ENCODE measurements at places on chromosomes 7 and 10.

DNA sequence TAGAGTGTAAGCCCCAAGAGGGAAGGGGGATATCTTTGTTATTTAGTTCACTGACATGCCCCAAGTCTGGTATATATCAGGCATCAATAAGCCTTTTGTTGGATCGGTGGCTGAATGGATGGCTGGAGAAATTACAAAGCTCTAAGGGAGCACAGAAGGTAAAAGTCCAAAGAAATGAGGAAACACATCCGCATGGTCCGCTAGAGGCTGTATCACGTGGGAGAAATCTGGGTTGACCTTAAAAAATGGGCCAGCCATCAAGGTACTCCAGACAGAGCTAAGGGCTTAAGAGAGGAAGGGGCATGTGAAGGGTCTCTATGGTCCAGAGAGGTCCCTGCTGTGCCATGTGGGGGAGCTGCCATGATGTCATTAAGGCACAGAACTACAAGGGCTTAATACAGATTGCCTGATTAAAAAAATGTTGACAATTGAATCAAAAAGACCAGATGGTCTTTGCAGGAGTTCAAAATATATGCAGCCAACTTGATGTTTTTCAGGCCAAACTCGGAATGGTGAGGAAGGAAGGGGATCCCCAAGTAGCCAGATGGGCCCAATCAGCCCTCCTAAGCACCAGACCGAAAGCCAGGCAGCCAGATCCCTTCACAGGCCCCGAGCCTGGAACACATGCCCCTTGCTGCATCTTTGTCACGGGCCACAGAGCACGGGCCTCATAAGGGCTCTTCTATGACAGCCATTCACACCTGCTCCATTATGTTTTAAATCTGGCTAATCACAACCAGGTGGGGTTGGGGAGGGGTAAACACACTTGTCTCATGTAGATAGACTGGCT lies 31.9 kb downstream of the SCRN1 start:
- no peak for DNase-seq

DNA sequence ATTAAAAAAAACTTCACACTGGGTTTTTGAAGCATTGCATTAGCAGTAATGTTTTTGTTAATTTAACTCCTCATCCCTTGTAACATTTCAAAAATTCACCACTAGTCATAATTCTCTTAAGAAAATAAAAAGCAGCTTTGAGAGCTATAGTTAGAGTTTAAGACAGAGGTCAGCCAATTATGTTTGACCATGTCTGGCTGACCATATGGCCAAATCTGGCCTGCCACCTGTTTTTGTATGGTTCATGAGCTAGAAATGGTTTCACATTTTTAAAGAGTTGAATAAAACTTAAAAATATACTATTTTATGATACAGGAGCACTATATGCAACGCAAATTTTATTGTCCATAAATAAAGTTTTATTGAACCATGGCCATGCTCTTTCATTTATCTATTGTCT lies 73.0 kb upstream of the LRRTM3 start:
- DNase-seq = no peak

DNA sequence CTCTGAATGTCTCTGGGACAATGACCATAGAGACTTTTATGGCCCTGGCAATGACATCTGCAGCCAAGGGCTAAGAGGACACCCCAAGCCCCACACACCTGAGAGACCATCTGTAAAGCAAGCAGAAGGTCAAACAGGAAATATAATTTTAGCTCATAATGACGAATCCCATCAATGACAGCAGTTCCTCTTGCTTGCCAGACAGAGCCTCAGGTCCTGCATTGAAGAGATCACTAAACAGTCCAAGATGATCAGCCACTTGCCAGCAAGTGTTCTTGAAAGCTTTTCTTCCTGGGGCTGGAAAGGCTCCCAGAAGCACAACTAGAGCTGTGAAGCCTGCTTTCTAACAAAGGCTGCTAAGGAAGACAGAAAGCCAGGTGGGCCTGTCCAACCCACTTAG lies 993.7 kb upstream of the AUTS2 start:
- no peak for DNase-seq

DNA sequence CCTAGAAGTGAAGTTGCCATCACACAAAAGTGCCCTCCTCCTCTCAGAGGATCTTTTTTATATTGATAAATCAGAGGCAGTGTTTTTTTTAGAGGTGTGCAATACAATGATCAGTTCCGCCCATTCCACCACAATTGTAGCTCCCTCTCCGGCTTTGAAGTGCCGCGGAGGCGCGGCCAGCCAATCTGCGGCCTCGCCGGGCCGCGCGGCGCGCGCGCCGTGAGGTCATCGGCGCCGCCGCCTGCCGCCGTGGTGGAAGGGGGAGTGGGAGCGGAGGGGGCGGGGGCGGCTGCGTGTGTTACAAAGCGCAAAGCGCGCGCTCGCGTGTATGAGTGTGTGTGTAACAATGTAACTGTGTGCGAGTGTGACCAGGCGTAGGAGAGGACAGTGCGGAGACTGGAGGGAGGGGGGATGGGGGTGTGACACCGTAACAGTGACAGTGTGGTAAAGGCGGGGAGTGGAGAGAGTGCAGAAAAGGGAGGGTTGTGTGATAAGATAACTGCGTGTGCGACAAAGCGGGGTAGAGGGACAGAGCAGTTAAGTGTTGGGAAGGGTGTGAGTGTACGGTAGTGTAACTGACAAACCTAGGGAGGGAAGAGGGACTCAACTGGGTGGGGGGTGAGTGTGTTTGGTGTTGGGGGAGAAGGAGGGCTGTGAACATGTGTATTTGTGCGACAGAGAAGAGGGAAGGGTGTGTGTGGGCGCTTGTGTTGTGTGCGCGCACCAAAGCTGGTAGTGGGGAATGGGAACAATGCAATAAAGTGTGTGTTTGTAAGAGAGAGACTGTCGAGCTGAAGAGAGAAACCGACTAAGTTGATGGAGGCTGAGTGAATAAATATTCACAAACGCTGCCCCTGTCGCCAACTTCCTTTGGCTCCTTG lies at the start of gene SP8:
Gene SP8 (minus strand): TSS at position 108 of the 881 bp plus-strand sequence. CDS start 88 bp downstream, at position 20.
- DNase-seq = no peak

All from inflammatory macrophage treated with lipopolysaccharide for 1 hour (primary cell).